CD4-positive, alpha-beta T cell treated with Interferon gamma for 1 hour (primary cell): ENCODE measurements at places on chromosomes 7 and 10.

GRCh38 chr10:132204781-132205473, 18.2 kb downstream of the DPYSL4 start:
- no peak for DNase-seq

DNA sequence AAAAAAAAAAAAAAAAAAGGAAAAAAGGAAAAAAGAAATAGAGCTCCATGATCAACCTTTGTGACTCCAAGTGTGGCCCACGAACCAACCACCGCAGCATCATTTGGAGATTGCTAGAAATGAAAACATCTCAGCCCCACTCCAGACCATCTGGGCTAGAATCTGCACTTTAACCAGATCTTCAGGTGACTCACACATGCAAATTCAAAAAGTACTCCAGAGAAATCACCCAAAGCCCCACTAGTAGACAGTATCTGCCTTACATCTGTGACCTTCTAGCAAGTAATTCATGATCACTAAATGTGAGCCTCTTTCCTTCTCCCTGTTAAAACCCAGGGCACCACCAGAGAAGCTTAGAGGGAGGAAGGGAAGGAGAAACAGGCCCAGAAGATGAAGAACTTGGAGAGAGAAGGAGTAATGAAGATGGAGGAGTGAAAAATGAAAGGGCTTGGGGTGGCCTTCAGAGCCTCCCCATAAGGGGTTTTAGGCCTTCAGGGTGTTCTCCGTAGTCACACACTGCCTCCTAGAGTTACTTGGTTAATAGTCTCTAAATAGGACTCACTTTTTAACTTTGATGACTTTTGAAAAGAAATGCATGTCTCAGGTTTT, 94.0 kb downstream of the SLC37A3 start:
- DNase-seq = peak; percentile 51

DNA sequence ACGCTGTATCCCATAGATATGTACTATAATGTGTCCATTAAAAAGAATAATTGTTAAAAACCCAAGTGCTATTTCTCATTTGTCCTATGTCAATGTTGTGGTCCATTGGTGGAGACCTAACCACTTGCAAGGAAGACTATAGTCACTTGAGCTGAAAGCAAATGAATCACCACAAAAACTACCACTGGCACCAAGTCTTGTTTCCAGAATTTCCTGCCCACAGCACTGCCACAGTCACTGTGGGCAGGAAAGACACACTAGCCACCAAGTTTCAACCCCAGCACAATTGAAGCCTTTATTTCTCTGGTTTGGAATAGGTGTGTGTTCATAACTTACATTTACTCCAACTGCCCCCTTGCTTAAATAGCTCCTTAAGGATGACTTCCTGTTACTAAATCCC, 12.4 kb downstream of the DIP2C start:
- no peak for DNase-seq

- no peak for DNase-seq
Observed at GRCh38 chr7:42639930-42640329, 271.9 kb downstream of the C7orf25 start.

- no peak for DNase-seq
Observed at GRCh38 chr7:30877993-30878392, 33.7 kb upstream of the AQP1 start.

GRCh38 chr10:80172896-80173295, 32.4 kb downstream of the ANXA11 start:
- no peak for DNase-seq

DNA sequence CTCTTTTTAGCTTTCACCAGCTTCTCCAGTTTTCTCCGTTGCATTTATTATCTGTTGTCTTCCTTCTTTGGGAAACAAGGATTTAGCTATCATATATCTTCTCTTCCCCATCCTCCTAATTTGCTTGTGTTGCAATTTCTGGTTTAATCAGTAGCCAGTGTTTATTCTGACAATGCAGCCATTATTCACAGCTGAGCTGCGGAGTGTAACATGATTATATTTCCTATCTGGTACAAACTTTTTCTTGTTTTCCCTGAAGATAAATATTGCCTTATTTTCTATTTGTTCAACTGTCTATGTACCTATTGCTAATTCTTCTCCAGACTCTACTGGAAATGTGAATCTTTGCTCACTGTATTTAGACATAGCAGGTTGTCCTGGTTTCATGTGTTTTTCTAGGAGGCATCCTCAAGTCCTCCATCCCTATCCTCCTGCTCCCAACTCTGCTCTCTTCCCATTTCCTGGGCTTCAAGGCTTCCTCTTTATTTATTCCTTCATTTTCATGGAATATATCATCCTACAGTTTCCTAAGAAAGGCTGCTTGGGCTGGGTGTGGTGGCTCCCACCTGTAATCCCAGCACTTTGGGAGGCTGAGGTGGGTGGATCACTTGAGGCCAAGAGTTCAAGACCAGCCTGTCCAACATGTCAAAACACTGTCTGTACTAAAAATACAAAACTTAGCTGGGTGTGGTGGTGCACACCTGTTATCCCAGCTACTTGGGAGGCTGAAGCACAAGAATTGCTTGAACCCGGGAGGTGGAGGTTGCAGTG, 72.4 kb upstream of the KDM7A start:
- no peak for DNase-seq

DNA sequence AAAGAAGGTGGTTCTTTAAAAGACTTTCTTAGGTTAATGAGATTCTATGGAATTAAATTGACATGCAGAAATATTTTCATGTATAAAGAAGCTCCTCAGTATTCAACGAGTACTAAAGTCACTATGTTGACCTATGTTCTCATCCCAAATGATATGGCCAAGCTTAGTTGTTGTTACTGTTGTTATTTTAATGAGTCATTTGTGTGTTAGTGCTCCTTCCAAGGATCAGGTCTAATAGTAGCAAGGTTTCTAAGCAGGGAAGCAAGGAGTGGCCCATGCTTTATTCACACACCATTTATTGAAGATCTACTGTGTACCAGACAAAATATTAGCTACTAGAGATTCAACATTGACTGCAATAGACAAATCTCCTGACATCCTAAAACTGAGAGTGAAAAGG, 41.9 kb downstream of the LRRN3 start:
- DNase-seq = no peak

DNA sequence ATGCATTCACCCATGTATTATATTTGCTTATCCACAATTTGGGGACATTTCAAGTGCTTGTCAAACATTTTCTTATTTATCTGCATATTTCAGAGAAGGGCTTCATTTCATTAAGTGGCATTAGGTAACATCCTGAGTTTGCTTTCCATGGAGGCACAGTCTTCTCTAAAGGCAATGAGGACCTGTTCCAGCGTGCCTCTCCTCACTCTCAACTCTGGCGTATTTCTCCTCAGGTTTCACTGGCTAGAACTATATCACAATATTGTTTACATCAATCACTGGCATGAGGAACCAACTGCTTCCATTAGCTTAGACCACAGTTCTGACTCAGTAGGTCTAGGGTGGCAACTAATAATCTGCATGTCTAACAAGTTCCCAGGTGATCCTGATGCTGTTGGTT, 177.2 kb downstream of the TAX1BP1 start:
- no peak for DNase-seq

- peak; percentile 26 for DNase-seq
Observed at GRCh38 chr7:24573554-24574338, 494 bp downstream of the PALS2 start.

GRCh38 chr10:22713853-22714478, 412 bp downstream of the PIP4K2A start:
- DNase-seq = peak; percentile 18

DNA sequence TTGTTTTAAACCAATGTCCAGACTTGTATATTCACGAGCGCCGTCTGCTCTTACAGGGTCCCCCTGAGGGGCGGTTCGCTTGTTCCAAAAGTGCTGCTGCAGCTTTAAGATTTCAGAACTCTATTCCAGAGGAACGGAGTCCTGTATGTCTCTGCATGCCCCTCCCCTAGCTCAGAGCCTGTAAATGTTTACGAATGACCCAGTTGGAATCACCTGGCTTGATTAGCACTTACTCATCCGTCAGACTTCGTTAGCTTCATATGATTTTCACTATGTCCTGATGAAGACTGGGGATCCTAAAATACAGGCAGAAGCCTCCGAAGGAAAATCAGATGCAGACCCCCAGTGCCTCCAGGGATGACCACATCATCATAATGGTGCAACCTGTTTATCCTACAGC, 4.5 kb upstream of the CHST15 start:
- DNase-seq = no peak

- no peak for DNase-seq
Observed at GRCh38 chr7:158453663-158454062, 134.0 kb downstream of the PTPRN2 start.

DNA sequence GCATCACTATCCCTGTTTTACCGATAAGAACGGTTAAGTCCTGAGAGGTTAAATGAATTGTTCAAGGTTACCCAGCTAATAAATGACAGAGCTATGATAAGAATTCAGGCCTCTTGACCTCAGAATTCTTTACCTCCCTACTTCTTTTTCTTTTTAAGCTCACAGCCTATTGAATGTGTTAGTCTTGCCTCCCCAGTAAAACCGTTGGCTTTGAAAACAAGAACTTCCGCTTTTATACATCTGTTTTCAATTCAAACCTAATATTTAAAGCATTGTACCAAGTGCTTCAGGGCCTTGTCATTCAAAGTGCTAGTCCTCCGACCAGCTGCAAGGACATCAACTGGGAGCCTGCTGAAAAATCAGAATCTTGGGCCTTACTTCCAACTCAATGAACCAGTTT, 15.6 kb downstream of the SEC31B start:
- DNase-seq = no peak

- DNase-seq = no peak
Observed at GRCh38 chr10:70074165-70074564, 21.5 kb downstream of the MACROH2A2 start.

DNA sequence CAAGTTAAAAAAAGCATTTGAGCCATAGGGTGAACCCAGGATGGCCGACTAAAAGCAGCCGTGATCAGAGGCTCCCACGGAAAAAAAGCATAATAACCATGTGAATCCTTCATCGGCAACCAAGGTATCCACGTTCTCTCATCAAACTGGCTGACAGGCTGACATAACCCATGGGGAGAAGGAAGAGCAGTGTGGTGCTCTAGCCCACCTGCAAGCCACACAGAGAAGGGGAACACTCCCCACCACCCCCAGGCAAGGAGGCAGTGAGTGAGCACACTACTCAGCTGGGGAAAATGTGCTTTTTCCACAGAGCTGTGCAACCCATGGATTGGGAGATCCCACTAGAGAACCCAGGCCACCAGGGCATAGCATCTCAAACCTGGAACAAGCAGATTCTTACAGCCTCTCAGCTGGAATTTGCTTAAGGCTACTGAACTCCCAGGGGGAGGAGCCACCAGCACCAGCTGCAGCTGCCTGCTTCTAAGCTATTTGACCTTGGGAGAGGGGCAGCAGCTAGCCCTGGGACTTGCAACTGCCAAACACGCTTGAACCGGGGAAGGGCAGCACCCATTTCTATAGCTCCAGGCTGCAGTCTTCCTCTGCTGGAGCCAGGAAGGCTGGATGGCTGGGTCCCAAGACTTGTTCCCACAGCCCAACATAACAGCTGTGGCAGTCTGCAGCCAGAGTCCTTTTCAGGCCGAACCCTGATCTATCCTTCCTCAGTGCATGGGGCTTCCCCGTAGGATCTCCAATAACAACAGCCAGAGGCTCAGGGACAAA, 178.2 kb upstream of the NRG3 start:
- no peak for DNase-seq

DNA sequence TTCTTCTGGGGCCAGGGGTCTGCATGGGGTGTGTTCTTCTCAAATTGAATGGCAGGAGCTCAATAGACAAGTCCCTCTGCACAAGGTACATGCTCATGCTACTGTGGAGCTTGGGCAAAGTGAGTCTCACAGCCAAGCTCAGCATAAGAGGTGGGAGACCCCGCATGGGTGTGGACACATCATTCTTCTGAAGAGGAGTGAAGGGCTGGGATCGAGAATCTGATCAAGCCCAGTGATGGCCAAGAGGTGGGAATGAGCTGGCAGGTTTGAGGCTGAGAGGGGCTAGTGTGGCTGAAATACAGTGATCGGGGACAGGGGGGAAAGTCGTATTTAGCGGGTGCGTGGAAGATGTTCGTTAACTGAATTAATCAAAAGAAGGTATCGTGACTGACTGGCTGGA, 32.6 kb downstream of the CDH23 start:
- no peak for DNase-seq

GRCh38 chr10:113111900-113112853, 162.1 kb downstream of the TCF7L2 start:
- no peak for DNase-seq

GRCh38 chr10:2471811-2472210, 595.5 kb upstream of the PFKP start:
- DNase-seq = no peak

DNA sequence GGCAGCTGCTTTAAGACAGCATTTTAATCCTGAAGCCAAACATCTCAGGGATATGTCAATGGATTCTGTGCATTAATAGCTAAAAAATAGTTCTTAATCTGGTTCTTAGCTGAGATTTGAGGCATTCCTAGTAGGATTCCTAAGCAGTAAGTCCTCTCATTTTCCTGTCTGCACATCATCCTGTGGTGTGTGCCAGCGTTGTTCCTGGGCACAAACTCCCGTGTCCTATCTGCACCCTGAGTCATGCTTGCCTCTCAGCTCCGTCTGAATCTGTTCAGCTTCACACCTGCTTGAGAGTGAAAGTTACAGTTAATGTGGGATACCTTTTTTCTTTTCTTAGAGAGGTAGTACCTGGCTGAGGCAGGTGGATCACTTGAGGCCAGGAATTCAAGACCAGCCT, 19.5 kb downstream of the BAG3 start:
- no peak for DNase-seq

- no peak for DNase-seq
Observed at GRCh38 chr10:3475367-3475766, 302.8 kb upstream of the PITRM1 start.

DNA sequence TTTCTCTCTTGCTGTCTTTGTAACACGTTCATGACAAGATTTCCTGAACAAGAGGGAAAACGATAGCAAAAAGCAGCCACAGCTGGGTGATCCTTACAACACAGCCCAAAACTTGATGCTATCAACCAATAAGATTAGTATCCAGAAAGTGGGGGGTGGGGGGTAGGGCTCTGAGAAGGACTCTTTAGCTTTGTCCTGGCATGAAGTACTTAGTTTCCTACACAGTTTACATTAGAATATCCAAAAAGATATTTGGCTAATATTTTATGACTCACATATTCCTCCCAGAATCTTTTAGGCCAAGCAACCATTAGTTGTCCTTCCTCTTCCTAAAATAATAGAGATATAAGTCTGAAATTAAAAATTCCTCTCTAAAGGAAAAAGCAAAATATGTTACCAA, 22.9 kb upstream of the LRRC17 start:
- no peak for DNase-seq
